SW480 (cell line): ENCODE measurements at places on chromosomes 6 and 20.
A peak's percentile ranks its signal among the peaks of the same experiment; 100 is the strongest.

DNA sequence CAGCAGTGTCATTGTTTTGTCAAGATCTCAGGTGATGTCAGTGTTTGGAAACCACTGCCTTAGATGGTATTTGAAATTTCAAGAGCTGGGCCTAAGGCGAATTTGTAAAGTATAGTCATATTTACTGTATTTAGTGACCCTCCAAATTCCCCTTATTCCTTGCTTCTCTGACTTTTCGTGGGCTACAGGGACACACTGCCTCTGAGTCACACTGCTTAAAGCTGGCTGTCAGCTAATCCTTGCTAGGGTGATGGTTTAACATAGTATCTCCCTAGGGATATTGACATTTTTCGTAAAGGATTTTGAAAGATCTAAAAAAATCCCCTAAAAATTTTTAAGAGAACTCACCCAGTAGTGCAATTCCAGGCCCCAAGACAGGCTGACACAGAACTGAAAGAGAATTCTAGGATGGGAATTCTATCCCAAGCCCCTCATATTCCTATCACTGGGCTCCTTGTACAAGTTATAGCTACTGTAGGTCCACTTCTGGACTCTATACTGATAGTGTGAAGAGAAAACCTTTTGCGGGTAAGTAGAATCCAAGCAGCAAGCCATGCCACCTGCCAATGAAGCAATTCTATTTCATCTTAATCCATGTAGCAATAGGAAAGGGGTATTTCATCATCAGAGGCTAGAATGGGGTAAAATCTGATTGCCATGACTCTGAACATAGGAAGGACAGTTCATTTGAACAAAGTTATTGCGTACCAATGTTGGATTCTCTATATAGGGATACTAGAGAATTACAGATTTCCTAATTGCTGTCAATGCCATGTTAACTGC, 4.3 kb downstream of the BMP6 start:
- no peak for DNase-seq

DNA sequence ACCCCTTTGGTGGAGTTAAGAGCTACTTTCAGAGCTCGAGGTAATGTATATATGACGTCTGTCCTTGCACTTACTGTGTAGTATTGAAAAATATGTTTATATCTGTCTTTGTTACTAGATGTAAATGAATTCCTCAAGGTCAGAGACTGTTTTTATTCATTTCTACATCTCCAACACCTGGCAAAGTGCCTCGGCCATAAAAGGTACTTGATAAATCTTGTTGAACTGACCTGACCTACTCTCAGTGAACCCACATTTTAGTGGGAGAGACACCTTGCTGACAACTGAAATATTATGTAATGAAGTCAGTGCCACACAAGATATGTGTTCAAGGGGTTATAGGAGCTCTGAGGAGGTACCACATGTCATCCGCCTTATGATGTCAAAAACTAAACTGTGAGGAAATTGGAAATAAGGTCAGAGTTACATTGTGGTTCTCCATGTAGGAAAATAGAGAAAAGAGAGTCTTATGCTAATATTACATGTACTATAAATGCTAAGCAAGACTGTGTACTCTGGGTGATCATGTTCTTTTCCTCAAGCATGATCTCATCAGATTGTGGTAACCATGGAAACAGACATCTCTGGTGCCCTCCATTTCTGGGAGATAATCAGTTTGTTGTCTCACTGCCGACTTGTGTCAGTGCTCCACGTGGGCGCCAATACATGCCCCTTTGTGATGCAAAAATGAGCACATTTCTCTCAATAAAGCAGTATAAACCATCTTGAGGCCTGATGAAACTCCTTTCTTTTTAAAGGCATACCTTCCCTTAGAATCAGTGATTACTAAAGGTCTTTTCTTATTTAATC, 5.7 kb upstream of the TMEM30A start:
- no peak for DNase-seq

DNA sequence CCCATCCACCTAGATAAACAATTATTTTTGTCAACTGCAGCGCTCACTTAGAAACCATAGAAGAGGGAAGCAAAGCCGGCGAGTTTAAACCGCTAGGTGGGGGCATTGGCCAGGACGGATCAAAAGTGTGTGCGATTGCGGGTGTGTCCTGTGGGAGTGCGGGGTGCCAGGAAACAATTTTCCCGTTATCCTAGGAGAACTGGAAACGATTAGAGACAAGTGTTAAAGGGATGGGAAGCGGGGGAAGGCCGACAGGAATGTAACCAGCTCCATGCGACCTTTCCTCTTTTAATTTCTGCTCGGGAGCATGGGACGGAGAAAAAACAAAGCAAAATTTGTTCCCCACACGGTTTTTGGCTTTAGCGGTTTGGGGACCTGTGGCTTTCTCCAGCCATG, 2.8 kb upstream of the HTR1B start:
- peak; percentile 18 for DNase-seq

DNA sequence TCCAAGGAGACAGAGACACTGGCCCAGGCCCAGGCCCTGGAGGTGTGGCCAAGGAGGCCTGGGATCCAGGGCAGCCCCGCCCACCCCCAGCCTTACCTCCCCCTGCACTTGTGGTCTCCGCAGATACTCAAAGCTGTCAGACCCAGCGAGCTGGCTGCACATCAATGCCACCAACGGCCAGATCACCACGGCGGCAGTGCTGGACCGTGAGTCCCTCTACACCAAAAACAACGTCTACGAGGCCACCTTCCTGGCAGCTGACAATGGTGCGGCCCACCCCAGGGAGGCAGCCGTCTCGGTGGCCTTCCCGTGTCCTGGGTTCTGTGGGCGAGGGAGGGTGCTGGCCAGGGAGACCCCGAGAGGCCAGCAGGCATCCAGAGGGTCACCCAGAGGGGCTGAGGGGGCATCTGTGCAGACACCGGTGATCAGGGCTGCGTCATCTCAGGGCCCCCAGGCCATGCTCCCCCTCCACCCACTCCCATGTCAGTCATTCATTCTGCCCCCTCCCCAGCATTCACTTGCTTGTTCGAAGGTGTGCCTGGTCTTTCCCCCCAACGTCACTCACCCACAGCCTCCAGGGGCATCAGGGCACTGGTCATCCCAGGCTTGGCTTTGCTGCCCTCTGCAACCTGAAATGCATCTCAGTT, 141.3 kb downstream of the TAF4 start:
- DNase-seq: no peak

DNA sequence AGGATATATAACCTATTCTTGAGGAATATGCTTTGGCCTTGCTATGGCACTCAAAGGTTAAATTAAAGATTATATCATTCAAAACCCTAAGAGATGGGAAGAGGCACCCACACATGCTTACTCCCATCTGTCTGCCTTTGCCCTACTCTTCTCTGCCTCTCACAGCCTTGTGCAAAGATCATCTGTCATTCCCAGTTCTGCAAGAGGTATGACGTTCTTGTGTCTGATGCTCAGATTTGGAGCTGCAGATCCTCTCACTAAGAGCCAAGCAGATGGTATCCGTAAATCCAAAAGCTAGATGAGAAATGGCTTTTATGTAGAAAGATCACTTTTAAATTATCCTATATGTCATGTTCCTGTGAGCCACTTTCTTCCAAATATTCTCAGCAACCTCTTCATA, 112.0 kb downstream of the GPR63 start:
- DNase-seq: no peak

DNA sequence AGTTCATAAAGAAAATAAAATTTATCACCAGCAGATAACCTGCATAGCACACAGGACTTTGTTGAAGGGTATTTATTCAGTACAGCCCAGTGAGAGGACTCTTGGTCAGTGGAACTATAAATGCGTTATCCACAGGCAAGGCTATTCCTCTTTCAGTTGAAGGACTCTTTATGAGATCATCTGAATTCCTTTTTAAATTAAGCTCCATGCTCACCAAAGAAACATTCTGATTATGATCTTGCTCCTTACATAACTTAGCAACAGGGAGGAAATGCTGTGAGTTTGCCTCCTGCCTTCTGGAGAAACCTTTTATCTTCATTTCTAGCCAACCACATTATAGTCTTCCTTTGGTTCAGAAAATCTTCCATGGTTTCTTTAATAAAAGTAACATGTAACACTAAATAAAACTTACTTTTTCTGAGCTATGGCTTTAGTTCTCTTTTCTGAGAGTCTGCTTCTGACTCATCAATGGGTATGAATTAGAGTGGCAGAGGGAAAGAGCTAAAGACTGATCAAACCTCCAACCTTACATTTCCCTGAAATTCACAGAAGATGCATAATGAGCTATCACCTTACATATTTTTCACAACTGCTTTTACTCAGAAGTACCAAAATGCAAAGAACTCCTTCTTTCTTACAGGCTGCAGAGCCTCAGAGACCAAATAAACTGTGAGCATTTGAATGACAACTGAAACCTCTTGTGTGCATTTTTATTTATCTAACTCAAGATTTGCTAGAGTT, 267.2 kb downstream of the ADGRG6 start:
- DNase-seq: peak; percentile 50

DNA sequence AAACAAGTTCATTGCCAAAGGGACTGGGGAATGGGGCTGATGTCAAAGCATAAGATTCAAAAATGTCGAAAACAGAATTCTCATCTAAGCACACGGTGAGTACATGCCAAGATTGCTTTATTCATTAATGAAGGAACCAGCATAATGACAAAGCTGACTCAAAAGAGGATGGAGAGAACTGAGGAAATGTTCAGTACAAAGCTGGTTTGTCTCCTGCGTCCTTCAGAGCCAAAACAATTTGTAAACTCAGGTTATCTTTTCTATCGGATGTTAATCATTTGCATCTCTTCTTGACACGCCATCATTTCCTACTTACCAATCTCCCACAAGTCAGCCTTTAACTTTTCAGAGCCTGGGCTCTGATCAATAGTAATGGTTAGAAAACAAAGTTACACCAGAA, 195.6 kb upstream of the PMEPA1 start:
- no peak for DNase-seq

DNA sequence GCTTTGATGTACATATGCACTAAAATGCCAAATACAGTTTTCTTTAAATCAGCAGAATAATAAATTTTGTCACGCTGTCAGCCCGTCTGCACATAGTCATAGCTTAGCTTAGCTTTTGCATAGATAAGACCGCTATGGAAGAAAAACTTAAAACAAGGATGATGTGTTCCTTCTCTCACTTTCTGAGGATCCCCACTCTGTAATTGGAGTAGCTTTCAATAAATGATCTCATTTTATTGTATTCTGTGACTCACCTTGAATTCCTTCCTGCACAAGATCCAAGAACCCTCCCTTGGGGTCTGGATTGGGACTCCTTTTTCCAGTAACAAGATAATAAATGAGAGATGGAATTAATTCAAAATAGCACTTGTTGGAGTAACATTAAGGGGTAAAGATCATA, 186.2 kb downstream of the CDH26 start:
- DNase-seq: no peak

GRCh38 chr6:106870824-106871717, 103.5 kb downstream of the CD24 start:
- DNase-seq: no peak

DNA sequence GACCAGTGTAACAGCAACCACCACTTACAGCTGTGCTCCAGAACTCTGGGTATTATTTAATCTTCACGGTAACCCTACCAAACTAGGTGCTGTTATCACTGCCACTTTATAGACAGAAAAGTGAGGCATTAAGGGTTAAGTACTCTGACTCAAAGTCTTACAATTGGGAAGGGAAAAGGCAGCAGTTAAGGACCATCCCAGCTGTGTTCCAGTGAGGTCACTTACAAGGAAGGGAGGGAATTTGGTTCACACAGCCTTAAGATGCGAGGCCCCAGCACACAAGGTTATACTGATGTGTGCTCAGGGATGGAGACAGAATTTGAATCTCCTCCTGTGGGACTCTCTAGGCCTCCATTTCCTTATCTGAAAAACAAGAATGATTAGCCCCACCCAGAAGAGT, 46.7 kb downstream of the TRERF1 start:
- DNase-seq: no peak

DNA sequence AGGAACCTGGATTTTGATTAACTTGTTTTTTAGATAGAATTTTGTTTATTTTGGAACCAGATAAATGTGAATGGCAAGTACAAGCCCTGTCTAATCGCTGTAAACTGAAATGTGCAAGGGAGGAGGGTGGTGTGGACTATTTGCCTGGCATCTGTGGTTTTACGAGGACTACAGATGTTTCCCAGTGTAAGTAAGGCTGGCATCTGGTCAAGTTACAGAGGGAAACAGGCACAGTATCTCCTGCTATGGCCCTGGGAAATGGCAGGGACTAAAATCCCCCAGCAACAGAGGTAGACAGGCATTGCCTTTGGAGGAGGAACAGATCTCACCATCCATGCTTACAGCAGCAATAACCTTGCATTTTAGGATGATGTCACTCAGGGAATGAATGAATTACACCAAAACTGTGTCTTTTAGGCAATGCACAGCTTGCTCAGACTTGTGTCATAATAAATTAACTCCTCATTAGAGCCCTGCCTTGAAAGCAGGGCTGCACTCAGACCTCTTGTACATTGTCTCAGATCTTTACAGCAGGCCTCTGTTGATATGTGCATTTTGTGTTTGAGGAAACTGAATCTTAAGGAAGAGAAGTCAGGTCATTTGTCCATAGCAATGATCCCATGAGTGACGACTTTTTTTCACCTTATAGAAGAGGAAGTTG, 96.2 kb downstream of the TCP11 start:
- no peak for DNase-seq

- DNase-seq: no peak
These were observed 73.6 kb downstream of the NDUFAF5 start for GRCh38 chr20:13858439-13858838.

DNA sequence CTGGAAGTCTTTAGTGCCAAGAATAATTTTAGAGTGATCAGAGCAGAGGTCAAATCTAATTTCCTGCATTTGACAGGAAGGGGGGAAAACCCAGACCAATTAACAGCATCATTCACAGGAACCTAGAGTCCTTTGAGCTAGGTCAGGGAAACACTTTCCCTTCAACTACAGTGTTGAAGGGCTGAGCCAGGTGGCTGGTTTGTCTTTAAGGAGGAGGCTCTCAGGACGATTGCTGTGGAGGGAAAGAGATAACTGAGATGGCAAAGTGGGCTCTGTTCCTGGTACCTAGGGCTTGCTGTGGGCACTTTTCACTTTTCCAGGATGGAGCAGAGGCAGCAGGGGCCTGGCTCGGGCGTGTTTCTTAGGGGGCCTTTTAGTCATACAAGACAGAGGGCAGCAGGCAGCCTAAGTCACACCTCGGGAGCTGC, 111.9 kb downstream of the SCML4 start:
- DNase-seq: no peak

- no peak for DNase-seq
These were observed 272.2 kb downstream of the KCNQ5 start for GRCh38 chr6:72894091-72894490.

DNA sequence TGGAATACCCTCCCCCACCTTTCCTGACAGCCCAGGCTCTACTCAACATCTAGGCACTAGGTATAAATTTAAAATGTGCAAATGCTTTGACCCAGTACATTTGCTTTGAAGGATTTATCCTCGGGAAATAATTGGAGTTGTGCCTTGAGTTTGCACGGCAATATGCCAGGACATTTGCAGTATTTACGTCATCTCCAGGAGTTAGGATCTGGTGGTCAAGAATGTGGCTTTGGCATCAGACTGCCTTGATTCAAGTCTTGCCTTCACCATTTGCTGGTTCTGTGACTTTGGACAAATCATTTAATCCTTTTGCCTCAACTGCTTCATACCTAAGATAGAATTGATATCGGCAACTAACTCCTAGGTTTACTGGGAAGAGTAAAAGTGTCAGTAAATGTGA, 169.6 kb downstream of the PLCB1 start:
- no peak for DNase-seq
